NCI-H1105 (cell line): ENCODE measurements at places on chromosomes 16 and 17.

- no peak for DNase-seq
Measured at GRCh38 chr16:47320546-47321310, 140.1 kb downstream of the ITFG1 start.

DNA sequence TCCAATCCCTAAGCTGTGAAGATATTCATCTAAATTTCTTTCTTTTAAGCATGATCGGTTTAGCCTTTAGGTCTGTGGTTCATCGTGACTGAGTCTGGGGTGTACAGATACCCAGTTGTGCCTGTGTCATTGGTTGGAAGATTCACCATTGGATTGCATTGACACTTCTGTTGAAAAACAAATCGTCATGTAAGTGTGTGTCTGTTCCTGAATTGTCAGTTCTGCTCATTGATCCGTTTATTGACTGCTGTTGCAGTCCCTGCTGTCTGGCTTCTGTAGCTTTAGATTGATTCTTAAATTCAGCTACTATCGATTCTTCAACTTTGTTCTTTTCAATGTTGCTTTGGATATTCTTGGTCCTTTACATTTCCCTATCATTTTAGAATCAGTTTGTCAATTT is 21.0 kb upstream of the ZNF469 start:
- no peak for DNase-seq

GRCh38 chr17:80717720-80718083 is 173.1 kb downstream of the RPTOR start:
- DNase-seq: peak; percentile 49

DNA sequence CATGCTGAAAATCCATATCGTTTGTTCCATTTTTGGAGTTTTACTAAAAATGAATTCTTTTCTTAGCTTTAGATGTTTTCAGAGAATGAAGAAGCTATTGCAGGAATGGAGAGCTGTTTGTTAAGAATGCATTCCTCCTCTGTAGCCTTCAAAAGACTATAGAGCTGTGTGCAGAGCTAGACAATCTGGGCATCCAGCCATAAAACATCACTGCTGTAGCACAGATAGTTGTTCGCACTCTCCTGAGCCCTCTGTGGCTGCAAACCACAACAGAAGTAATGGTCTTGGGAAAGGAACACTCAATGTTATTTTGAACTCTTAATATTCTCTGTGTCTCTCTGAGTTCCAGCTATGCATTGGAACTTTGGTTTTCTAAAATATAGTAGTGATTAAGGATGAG is 4.9 kb downstream of the TNRC6C start:
- DNase-seq: peak; percentile 28

GRCh38 chr17:19486351-19487023 is 47.2 kb upstream of the SLC47A1 start:
- DNase-seq: no peak

DNA sequence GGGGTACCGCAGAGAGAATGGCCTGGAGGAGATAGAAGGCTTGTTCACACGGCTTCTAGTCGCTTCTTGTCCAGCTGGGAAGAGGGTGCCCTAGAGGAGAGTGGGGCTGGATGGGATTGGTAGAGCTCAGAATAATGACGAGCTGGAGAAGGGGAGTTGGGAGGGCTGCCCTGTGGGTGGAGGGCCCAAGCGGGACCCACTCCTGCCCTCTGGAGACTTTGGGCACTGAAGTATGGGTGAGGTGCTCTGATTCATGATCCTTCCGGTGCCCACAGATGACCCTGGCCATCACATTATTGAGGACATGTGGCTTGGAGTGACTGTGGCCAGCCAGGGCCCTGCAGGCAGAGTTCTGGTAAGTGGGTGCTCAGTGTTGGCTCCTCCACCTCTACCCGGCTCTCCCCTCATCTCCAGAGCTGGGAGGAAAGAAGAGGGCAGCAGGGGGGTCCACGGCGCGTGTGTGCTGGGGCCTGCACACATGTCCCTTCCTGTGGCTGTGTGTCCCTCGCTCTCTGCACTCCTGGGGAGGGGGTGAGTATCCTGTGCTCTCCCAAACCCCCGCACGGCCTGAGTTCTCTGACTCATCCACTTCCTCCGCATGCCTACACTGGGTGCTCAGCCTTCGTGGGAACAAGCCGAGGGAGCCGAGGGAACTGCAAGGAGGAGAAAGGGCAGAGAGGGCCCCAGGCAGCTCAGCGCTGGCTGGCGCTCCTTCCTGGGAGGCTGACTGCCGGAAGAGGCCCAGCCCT is 8.5 kb downstream of the ITGA3 start:
- no peak for DNase-seq

GRCh38 chr16:80932708-80933095 is 74.0 kb downstream of the CMC2 start:
- DNase-seq: no peak
